Cardiac muscle cell (in vitro differentiated cells and primary cell): ENCODE measurements at places on chromosomes 3 and 15.

DNA sequence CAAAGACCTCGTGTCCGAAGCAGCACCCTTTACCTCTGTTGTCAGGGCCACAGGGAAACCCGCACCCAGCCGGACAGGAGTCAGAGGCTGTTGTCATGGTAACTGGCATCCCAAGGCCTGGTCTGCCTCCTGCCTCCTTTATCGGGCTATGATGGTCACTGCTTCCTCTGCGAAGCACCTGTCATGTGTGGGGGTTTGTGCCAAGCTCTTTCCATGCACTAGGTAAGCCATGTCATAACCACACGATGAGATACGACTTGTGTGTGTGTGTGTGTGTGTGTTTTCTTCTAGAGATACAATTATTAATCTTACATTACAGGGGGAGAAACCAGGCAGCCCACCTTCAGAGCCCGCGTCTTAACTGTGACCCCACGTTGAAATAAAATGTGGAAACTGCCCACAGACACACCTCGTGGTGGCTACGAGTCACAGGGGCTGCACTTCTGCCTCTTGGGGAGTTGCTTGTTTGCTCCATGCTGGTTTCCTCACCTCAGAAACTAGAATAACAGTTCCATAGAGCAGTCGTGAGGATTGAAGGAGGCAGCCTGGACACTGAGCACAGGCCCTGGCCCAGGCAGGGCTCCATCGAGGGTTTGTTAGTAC is 18.0 kb downstream of the ZDHHC19 start:
- DNase-seq, result no peak

DNA sequence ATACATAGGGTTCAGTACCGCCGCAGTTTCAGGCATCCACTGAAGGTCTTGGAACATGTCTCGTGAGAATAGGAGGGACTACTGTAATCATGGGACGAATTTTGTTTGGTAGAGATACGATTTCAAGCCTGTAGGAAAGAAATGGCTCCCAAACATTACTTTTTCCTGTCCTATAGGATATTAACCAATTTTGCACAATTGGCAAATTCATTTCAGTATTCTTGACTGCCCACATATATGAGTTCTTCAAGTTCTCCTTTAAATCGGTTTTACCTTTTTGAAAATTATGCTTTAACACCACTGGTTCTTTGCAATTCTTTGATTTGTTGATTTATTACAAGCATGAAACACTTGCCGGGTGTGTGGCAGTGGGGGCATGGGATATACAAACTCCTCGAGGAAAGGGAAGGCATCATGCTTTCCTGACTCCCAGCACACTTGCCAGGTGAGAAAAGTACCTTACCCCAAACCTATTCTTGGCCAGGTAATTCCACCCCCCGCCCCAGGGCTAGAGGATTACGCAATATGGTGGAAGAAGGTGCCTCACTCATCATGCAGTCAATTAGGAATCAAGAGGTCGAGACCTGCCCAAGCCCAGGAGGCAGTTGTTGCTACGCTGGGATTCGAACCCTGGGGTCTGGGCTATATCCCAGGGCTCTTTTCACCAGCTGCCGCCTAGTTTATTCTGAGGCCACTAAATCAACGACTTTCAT is 584 bp upstream of the LARS2 start:
- DNase-seq, result no peak

- DNase-seq, result no peak
Observed at GRCh38 chr15:84908564-84908963, 24.1 kb downstream of the SLC28A1 start.

DNA sequence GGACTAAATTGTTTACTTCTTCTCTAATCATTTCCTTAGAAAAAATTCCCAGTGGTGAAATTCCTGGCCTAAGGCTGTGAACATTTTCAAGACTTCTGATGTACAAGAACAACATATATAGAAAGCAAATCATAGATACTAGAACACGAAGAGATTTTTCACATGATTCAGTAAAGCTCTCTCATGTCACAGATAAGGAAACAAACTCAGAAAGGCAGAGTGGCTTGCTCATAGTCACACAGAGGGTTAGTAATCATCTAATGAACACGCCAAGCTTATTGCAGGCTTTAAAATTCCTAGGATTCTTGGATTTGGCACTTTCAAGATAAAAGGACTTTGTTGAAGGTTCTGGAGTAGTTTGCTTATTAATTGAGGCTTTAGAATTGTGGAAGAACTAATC is 26.2 kb downstream of the CRTAP start:
- peak; percentile 71 for DNase-seq

DNA sequence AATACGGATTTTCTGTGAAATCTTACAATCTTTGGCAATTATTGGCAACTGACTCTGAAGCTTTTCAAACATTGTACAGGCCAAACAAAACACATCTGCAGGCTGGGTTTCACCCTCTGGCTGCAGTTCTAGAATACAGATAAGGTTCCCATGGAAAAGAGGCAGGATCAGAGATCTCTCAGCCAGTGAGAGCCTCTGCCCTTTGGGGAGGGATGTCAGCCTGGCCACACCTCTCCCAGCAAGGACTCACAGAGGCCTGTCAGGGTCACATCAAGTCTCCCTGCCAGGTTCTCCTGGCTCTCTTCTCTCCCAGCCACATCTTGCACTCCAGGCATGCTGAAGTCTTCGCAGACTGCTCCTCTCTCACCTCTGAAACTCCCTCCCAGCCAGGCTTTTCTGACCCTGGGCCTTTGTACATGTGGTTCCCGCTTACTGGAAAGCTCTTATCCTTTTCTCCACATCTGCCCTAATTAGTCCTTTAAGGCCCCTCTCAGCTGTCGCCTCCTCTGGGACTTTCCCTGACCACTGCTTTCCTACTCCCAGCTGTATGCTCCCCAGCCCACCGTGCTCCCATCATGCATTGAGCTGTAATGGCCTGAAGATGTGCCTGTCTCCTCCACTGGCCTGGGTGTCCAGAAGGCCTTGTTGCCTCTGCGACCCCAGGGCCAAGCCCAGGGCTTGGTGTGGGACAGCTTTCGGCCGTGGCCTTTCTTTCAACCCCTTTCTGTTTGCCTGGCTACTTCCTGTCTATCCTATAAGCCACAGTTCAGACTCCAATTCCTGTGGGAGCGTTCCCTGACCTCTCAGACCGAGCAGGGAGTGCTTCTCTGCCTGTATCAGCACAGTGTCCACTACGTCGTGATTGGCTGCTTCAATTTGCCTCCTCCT is 4.3 kb downstream of the RBP1 start:
- peak; percentile 95 for DNase-seq

DNA sequence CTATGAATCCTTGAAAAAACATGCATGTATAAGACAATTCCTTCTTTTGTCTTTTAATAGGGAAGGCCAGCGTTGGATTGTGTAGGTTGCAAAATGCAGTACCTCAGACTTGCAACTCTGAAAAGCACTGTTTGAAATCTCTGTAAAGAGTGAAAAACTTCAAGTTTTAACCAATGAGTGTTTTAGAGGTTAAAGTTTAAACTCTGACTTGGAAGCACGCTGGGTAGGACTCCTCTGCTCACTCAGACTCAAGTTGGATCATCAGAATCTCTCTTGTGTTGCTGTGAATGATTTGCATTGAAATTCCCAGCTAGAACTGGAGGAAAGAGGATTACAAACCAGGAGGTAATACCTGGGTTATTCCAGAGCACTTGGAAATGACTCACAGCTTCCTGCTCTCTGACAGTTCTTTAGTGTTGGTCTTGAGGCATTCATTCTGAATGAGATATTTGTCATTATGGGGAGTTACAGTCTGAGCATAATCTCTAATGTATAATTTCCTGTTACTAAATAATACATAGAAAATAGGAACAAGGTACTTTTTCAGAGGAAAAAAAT is 49.1 kb downstream of the PLS1 start:
- DNase-seq, result no peak

DNA sequence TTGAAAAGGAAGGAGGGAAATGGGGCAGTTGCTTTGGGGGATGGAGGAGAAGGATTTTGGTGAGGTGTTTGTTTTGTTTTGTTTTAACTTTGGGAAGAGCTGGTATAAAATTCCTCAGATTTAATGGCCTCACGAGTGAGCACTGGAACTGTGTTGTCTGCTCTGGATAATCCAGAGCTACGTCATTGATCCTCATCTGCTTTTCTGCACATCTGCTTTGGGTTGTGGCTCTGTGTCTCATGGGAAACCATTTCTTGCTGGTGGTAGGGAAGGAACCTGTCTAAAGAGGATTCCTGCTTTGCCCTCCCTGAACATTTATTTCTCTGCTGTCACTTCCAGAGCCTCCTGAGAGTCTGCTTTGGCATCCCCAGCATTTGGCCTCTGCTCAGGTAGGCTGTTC is 3.1 kb downstream of the SNRK start:
- no peak for DNase-seq

GRCh38 chr15:70382762-70383458 is 285.2 kb upstream of the TLE3 start:
- DNase-seq, result no peak

- no peak for DNase-seq
Observed at GRCh38 chr3:13124631-13125030, 51.4 kb upstream of the IQSEC1 start.

DNA sequence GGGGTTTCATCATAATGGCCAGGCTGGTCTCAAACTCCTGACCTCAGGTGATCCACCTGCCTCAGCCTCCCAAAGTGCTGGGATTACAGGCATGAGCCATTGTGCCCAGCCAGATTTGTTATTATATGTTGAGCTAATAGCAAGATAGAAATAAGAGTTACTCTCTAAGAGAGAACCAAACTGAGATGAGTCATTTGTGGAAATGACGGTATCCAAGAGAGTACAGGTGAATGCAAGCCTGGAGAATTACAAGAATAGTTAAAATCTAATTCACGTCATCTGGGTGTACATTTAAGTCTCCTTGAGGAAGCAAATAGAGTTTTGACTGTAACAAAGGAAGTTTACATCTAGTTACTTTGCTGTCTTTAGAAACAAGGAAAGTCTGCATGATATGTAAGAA is 12.0 kb upstream of the CDIN1 start:
- no peak for DNase-seq

DNA sequence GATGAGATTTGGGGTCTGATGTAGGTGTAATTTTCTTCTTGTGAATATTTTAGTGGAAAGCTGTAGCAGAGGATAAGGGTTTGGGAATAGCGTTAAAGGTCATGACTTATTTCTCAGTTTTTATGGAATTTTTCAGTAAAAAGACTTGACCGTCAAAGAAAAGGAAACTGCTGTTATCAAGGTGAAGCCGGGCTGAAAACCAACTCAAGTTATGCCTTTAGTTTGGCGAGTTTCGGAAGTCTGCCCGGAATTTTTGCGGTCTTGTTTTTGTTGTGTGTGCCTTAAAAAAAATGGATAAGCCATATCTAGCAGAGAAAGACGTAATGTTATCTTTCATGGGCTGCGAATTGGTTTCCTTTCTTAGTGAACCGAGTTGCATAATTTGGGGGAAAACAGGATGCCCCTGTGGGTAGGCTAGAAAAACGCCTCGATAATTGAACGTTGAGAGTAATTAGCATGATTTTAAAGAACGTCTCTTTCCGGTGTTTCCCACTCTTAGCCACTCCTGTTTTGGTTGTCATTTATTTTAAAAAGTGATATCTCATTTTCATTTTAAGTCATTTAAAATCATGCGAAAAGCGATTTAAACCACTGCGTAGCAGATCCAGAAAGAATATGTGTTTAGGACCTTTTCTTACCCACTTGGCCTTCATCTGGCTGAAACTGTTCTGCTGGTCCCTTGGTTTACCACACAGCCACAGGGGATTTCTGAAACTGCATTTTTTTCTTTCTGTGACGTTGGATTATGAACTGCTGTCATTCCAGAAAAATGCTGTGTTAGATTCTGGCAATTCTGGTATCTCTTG is 1.1 kb downstream of the NFKBIZ start:
- no peak for DNase-seq

DNA sequence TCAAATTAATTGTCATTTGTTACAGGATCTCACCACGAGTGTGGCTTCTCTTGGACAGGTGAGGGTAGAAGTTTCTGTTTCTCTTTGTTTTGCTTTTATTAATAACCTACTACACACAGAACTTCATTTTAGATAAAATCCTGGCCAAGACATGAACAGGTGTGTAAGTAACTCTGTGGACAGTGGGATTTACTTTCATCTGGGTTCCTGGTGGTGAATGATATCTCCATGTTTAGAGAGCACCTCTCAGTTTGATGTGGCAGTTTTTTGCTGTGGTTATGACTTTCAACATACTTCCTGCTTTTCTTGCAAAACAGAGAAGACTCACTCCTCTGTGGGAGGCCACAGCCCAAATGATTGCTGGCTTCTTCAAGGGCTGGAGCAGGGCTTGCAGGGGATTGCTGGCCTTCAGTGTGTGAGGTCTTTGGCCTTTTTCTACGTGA is 71.1 kb upstream of the XCR1 start:
- DNase-seq, result no peak

DNA sequence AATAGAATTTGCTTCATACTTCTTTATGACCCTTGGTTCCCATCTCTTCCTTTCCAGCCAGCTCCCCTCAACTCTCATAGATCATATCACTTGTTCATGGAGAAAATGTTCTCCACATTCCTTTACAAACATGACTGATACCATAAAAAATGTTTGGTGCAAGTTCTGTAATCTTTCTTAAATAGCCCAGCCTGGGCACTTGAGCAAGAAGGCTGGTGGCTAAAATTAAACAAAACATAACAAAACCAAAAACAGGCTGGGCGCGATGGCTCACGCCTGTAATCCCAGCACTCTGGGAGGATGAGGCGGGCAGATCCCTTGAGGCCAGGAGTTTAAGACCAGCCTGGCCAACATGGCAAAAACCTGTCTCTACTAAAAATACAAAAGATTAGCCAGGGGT is 8.9 kb upstream of the POLR2M start:
- DNase-seq, result no peak

GRCh38 chr15:60912984-60913697 is 316.0 kb downstream of the RORA start:
- DNase-seq, result peak; percentile 22

- no peak for DNase-seq
Observed at GRCh38 chr3:53744351-53744750, 101.9 kb downstream of the CHDH start.

GRCh38 chr15:70302360-70302759 is 204.6 kb upstream of the TLE3 start:
- no peak for DNase-seq

DNA sequence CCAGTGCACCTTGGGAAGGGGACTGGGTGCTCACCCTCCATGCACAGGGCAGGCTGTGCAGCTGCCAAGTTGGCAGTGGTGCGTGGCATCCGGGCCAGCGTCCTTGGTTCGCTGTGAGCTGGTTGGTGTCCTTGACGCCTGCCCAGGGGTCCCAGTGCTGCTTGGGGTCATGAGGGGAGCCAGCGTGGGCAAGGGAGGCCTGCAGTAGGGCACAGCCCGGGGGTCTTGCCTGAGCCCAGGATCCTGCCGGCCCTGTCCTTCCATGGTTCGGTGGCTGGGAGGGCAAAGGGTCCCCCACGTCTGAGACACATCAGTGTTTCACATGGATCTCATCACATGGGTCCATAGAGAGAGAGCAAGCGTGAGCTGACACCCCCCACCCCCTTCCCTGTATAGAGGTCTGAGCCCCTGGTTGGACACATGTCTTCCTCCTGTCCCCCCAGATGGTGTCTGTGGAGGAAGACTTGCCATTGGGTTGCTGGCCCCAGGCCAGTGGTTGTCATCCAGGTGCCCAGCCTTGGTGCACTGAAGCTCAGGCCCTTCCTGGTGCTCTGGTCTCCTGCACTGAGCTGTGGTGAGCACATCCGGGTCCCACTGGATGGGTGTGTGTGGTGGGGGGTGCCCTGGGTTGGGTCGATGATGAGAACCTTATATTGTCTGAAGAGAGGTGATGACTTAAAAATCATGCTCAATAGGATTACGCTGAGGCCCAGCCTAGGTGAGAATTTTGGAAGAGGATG is 232.3 kb downstream of the SNRPN start:
- DNase-seq, result no peak
